ENCODE measurements at places on chromosomes 5 and 9. TPM values are rescaled to one million over a fixed set of nuclear protein-coding genes. Genes with fewer than 3 reads are reported as not detected.

DNA sequence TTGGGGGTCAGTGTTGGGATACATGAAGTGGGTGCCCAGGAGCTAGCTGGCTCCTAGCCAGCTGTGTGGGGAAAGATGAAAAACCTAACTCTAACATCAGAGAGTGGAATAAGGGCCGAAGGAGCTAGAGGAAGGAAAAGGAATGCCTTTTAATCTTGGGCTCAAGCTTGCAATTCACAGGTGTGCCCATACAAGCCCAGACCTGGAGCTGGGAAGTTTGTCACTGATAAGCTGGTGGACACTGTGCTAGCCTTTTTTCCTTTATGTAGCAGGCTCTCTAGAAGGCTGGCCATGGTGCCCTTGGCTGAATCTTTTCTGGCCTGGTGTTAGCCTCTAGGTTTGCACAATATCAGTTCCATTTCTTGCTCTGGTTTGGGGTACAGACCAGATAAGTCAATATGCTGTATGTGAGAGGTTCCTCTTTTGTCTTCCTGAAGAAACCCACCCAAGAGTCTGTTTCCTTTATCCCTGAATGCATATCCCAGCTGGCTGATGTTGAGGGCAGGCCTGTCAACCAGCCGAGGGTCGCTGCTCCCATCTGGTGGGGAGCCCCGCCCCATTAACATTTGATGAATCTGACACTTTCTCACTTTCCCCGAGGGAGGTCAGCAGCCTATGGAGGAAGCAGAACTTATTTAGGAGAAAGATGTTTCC lies 92.4 kb upstream of the CXCL14 start:
- DNase-seq, result no peak

- no peak for DNase-seq
These were observed 19.6 kb upstream of the RNF20 start for GRCh38 chr9:101514071-101514470.

DNA sequence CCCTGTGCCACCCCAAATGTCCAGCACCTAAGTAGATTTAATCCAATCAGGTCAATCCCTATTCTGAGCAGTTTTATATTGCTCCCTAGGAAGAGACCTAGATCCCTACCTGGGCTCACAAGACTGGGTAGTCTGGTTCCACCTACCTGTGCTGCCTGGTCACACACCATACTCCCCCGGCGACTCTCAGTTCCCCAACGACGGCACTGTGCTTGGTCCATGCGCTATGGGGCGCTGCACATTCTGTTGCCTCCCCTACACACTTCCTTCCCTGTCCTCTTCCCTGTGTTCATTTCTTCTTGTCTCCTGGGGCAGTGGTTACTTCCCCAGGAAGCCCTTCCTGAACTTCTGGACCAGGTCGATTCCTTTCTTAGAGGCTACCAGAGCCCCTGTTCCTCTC lies 109.9 kb upstream of the IL12B start:
- DNase-seq, result no peak

- DNase-seq, result peak; percentile 59
These were observed 99.5 kb upstream of the FBXL17 start for GRCh38 chr5:108481355-108481931.

GRCh38 chr5:157555037-157555640 lies 20.4 kb downstream of the ADAM19 start:
- no peak for DNase-seq

- no peak for DNase-seq
These were observed 5.2 kb downstream of the BASP1 start for GRCh38 chr5:17222664-17223063.

The RNF208 gene
- total RNA-seq, result 7.0 TPM

DNA sequence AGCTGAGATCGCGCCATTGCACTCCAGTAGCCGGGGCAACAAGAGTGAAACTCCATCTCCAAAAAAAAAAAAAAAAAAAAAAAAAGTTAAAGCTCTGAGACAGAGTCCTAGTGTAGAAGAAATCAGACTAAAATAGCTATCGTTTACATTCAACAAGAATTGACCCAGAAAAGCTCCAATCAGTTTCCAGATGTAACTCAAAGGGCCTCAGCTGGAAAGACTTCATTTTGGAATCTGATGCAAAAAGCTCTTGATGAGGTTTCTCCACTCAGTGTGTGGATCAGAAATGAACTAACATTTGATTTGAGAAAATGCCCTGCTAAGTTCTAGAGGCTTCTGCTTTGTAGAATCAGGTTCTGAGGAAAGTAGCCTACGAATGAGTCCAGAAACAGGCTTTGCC lies 7.2 kb upstream of the C1QTNF2 start:
- DNase-seq, result no peak

Measured in kidney (tissue), 22 donors.